ENCODE measurements at places on chromosomes 4 and X.

GRCh38 chr4:55530167-55530566 is 16.5 kb downstream of the CLOCK start:
- DNase-seq = no peak

- peak; percentile 49 for DNase-seq
Measured at GRCh38 chr4:26410385-26411293, 79.6 kb downstream of the CCKAR start.

DNA sequence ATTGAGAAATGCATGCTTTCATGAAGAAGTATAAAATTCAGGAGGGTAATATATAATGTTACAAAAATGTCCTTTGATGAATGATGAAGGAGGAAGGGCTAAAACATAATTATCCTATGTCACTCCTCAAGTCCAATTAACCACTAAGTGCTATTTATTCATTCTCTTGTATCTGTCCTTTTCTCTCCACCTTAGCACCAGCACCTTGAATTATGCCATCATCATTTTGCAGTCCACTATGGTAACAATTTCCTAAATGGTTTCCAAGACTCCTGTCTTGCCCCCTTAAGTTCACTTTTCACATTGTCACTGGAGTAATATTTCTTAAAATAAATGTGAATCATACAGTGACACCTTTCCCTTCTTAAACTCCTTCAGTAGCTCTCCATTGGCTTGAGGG is 756.3 kb downstream of the STPG2 start:
- DNase-seq = no peak

DNA sequence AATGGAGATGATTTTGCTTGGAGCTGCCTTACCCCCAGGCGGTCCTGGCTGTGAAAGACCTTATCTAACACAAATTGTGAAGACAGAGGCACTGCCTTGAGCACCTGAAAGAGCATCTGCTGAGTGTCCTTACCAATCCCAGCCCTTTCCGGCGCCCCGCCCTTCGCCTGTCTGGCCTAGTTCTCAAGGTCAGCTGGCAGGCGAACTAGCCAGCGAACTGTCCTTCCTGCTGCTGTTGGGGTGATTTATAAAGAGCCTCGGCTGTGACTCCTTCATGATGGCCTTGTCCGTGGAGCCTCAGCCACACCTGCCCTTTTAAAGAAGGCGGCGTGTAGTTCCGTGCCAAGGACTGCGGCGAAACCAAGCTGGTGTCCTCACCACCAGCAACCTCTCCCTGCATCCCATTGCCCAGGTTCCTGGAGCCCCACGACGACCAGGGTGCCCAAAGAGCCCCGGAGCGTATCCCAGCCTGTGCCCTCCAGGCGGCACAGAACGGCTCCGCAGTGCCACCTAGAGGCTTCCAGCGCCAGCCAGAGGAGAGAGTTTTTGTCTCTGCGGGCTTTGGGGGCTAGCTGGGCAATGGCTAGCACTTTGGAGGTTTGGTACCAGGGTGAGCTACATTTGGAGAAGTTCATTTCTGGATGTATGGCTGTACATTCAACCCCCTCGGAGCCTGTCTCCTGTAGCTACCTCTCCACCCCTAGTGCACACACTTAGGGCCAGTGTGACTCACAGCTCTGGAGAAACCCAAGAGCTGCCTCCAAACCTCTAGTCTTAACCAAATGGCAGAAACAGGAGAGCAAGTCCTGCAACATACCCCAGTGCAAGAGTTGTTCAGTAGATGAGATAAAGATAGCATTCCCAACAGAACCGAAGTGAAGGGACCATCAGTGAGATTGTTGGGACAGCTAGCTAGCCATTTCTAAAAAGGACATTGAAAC is 36.8 kb upstream of the VMA21 start:
- peak; percentile 27 for DNase-seq

DNA sequence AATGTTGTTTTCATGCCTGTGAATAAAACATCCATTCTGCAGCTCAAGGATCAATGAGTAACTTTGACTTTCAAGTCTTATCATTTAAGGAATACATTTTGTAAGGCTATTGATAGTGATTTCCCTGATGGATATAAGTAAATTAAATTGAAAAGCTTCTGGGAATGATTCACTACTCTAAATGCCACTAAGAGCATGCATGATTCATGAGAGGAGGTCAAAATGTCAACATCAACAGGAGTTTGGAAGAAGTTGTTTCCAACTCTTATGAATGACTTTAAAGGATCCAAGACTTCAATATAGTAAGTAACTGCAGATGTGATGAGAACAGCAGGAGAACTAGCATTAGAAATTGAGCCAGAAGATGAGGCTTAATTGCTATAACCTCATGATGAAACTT is 1487.3 kb downstream of the PCDH7 start:
- DNase-seq = no peak

DNA sequence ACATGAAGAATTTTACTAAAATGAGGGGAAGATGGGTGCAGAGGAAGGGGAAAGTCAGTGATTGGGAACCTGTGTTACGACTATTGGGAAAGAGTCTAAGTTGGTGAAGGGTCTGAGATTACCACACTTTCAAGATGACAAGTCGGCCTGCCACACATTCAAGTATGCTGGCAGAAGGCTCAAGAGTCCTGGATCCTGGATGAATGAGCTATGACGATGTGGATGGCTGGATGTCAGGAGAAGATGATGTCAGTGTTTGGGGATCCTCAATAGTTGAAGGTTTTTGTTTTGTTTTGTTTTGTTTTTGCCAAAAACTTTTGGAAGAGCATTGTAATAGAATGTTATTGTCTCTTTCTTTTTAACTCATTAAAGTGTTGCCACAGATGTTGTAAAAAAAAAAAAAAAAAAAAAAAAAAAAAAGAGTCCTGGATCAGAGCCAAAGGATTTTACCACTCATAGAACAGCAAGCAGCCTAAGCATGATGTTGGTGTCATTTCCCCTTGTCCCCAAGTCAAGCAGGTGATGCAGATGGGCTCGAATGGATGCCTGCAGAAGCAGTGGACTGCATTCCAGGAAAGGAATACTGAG is 120.6 kb downstream of the REELD1 start:
- no peak for DNase-seq

DNA sequence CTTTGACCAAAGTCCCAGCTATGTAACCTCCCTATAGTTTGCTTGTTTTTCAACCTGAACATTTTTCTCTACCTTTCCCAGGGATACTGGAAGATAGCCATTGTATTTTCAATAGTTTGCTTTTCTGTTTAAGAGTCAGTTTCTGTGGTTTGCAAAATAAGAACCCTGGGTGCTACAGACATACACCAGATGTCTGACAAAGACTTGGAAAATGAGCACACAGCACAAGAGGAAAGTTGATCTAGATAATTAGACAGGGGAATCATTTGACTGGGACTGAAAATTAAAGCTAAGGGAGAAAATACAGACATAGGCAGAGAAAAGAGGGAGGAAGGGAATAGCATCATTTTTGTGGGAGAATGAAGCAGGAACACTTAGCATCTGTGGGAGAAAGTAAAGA is 218.3 kb upstream of the CNKSR2 start:
- no peak for DNase-seq
